ENCODE measurements at places on chromosomes 12 and 14. TPM values are rescaled to one million over a fixed set of nuclear protein-coding genes. Genes with fewer than 3 reads are reported as not detected.

The SRRM4 gene
- total RNA-seq = not detected

DNA sequence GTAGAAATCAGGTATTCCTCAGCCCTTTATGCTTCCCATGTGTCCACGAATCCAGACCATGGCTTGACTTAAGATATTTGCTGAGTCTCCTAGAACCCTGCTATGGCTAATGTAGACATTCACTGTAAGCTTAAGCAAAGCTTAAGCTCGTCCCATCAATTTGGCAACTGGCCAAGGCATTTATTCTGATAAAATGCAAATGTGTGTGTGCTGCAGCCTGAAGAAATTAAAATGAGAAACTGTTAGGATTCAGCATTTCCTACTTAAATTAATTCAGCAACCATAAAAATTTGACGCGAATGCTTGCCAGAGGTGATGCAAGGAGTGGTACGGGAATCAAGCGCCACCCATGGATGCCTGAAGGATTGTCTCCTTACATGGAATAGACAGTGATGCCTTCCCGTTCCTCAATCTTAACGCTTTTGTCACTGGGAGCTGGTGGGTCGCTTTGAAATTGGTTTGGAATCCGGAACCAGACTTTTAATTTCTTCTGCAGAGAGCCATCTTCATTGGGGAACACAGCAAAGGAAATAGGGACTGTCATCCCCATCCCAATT is 13.2 kb downstream of the HEBP1 start:
- DNase-seq = no peak

The CCDC184 gene
- total RNA-seq = 0.18 TPM

- DNase-seq = no peak
These were observed 7.3 kb downstream of the DYRK2 start for GRCh38 chr12:67655829-67656228.

- DNase-seq = no peak
These were observed 75.8 kb upstream of the CEP83 start for GRCh38 chr12:94535510-94535921.
